ENCODE measurements at places on chromosomes 12 and 14.

GRCh38 chr12:22287776-22288621 is 46.5 kb downstream of the ST8SIA1 start:
- DNase-seq, result no peak

GRCh38 chr12:45122768-45123380 is 72.0 kb upstream of the DBX2 start:
- no peak for DNase-seq

DNA sequence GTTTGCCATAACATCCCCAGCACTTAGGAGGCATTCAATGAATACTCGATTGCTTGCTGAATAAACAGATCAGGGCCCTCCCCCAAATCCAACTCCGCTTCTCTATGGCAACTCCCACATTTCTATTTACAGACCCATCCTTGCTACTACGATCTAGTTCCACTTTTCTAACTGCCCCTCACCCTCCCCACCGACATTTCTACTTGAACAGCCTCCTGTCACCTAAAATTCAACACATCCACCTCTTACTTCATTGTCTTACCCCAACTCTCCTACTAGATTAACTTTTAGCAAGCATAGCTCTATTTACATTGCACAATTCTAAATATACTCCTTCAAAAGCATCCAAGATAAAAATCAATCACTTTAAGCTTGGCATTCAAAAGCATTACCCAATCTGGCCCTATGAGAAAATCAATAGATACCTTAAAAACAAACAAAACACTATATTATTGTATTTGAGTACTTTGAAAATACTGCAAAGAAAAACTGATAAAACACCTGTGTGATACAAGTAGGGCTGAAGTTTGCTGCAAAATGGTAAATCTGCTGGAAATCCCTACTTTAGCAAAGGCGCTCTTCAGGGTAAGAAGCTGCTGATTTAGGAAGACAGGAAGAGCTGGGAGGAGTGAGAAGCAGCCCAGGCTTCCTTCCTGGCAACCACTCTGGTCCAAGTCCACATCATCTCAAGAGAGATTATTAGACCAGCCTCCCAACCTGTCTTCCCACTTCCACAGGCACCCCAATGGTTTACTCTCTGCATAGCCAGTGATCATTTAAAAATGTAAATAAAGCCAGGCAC is 96.4 kb downstream of the HECTD4 start:
- DNase-seq, result no peak

DNA sequence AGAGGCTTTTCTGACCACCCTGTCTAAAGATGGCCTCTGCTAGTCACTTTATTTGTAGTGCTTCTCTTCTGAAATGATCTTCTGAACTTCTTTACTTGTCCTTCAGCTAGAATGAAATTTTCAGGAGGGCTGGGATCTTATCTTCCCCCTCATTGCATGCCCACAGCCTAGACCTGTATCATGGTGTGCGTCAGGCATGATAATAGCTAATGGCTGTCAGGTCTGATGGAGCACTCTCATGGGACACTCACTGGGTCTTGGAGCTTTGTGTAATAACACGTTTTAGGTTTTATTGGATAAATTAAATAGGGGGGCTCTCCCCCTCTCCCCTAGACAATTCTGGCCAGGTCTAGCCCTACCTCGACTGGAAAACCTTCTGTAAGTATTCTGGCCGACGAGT is 97.1 kb upstream of the NRXN3 start:
- no peak for DNase-seq

GRCh38 chr14:99117671-99118045 is 154.3 kb downstream of the BCL11B start:
- DNase-seq, result no peak

DNA sequence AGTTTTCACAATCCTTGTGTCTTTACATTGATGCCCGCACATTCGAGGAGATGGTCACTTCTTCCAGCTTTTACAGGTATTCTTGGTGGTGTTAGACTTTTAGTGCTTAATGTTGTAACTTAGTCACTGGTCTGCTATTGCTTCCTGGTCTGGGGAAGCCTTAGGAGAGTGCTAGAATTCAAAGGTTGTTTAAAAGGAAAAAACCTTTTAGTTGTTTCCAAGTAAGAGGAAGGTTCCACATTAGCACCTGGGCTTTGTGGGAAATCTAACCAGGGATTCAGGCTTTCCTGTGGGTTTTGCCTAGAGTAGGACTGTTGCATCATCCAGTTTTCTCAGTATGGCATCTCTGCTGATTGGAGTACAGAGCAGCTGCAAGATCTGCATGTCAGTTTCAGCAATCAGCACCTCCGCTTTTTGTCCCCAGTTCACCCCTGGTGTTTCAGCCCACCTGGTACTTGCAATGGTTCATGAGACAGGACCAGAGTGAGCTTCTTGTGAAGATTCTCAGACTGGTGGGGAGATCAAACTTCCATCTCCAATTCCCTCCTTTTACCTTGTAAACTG is 44.0 kb upstream of the PLBD1 start:
- no peak for DNase-seq

- no peak for DNase-seq
Measured at GRCh38 chr14:20386276-20386855, 26.9 kb downstream of the TEP1 start.

DNA sequence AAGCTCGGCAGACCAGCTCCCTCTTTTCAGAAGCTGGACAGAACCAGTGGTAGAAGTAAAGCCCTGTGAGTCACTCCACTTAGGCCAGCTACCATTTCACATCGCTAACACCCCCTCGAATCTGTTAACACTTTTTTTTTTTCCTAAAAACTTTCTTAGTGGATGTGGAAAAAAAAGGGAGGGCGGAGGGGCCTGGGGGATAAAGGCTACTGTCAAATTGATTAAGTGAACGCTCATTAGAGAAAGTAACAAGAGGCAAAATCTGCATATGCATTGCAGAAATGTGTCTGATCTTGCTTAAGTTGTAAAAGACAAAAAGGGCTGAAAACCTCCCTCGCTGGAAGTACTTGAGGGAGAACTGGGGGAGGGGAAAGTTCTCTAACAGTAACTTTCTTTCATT is 86.6 kb upstream of the OTX2 start:
- no peak for DNase-seq

GRCh38 chr14:25896777-25897176 is 701.1 kb downstream of the NOVA1 start:
- no peak for DNase-seq

DNA sequence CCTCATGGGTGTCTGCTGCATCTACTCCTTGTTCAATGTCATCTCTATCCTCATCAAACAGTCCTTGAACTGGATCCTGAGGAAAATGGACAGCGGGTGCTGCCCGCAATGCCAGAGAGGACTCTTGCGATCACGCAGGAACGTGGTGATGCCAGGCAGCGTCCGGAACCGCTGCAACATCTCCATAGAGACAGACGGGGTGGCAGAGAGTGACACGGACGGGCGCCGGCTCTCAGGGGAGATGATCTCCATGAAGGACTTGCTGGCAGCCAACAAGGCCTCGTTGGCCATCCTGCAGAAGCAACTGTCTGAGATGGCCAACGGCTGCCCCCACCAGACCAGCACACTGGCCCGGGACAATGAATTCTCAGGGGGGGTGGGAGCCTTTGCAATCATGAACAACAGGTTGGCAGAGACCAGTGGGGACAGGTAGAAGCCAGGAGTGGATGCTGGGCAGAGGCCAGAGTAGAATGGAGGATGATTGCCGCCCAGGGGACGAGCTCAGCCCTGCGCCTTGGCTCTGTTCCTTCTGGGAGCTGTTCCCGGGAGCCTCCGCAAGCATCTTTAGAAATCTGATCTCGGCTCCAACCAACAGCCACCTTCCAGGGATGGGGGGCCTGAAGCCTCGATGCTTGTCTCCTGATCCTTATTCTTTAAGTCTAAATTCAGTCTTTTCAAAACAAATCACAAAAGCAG is 71.6 kb upstream of the PSMC1 start:
- no peak for DNase-seq

DNA sequence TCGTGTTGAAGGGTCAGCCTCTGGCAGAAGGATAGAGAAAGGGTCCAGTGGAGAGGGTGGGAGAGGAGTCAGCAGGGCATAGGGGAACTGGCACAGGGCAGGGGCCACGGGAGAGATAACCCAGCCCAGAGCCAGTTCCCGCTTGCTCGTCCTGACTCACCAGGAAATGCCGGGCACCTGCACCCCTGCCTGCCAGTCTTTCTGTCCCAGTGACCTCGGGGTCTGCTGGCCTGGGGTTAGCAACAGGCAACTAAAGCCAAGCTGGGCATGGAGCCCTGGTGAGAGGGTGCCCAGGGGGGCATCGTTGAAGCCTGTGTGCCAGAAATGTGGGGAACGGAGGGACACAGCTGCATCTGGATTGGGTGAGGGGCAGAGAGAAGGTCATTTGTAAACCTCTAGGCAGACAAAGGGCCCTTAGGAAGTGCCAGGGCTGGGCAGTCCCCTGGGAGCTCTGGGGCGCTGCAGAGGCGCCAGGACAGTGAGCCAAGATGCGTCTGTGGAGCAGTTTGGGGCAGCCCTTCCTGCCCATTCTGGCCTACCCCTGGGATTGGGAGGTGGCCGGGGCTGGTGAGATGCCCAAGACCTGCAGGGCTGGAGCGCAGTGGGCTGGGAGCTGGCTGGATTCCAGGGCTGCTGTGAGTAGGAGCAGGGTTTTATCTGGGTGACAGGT is 5.5 kb downstream of the TNFAIP2 start:
- DNase-seq, result no peak

- no peak for DNase-seq
Measured at GRCh38 chr12:78622529-78623195, 241.9 kb upstream of the SYT1 start.

GRCh38 chr14:105529569-105530284 is 3.3 kb downstream of the TMEM121 start:
- DNase-seq, result no peak

- DNase-seq, result no peak
Measured at GRCh38 chr14:74888164-74889158, 6.7 kb downstream of the DLST start.

DNA sequence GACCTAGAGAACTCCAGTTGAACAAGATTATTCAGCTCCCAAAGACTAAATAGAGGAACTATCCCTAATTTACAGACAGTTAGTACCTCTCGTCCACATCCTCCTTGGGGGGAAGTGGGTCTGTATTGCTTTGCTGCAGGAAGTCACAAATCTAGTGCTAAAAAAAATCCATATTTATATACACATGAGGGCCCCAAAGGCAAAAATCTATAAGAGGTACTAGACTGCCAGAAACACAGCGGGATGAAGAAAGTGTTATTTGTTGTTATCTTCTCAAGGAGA is 190.1 kb downstream of the TTC8 start:
- DNase-seq, result no peak

DNA sequence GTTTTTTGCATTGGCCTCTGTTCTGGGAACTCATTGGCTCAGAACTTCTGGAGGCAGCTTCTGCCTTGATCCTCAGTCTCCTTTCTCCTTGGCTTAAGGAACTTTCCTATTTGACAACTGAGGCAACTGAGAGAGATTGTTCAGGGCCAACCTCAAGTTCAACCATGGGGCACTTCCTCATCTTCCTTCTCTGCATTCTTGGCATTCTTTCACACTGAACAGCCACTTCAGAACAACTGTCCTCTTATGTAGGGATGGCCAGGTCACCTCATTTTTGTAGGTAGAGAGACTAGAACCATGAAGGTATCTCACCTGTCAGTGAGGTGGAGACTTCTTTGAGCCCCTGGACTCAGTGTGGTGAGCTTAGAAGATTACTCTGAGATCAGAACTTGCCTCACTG is 63.0 kb upstream of the NRXN3 start:
- no peak for DNase-seq

DNA sequence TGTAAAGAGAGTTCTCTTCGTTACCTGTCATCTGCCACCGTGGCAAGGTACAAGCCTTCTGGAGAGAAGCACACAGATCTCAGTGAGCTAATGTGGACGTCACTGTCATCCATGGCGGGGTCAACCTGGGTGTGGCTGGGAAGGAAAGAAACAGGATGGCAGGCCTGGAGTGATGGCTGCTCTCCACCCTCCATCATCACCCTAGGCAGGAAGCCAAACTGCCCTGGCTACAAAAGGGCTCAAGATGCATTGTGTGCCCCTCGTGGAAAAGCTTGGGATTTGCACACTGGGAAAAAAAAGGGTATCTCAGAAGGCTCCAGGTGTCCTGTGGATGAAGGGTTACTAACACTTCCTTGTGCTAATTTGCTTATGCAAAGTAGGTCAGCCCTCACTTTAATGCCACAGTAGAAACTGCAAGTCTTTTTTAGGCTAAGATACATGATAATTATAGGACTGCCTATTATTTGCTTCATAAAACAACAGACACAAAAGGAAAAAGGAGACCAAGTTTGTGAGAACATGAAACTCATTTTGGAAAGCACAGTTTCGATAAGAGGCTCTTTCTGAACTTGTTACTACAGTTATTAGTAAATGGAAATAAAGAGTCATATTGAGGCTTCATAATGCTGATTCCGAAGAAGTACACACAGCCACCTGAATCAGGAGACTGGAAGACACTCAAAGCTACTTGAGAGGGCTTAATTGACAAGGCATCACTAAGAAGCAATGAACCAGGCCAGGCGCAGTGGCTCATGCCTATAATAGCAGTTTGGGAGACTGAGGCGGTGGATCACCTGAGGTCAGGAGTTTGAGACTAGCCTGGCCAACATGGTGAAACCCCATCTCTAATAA is 18.9 kb downstream of the RFC5 start:
- DNase-seq, result no peak

DNA sequence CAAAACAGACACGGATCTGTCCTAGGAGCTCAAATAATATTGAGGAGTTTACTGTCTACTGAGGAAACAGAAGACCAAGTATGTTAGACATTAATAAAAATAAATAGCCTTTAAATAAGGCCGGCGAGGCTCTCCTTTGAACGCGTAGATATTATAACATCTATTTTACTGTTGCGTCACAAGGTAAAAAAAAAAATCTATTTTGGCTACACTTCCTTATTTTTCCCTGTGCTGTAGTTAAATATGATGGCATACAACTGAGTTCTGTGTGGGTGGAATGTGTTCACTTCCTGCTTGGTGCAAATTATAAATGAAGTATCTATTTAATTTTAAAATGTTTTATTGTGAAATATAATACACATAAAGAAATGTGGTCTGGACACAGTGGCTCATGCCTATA is 17.2 kb upstream of the RAD52 start:
- no peak for DNase-seq

GRCh38 chr12:70255311-70255710 is 12.1 kb downstream of the CNOT2 start:
- DNase-seq, result no peak

DNA sequence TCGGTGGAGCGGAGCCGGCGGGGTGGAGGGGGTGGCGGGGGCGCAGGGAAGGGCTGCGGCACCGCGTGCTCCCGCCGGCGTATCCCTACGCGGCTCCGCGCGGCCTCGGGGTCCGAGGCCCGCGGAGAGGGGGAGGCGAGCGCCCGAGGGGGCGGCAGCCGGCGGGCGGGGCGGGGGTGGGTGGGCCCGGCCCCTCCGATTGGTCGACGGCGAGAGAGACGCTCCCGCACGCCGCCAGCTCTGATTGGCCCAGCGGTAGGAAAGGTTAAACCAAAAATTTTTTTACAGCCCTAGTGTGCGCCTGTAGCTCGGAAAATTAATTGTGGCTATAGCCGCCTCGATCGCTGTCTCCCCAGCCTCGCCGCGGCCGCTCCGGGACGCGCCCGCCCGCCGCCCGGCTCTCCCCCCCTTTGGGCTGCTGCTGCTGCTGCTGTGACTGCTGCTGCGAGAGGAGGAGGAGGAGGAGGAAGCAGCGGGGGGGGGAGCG is at the start of gene FOXG1:
TSS of gene FOXG1 (plus strand) at position 319 of the 487 bp plus-strand sequence. CDS start 493 bp downstream, outside the sequence.
- no peak for DNase-seq

All from stimulated activated CD8-positive, alpha-beta memory T cell treated with anti-CD3 and anti-CD28 coated beads, Interleukin-7, amount 100 ng/mL, for 1 hour (primary cell).